ENCODE measurements at places on chromosomes 2 and 18. TPM values are rescaled to one million over a fixed set of nuclear protein-coding genes. Genes with fewer than 3 reads are reported as not detected.

SLC9A4 gene
- 0.10 TPM for total RNA-seq

SLC19A3 gene
- total RNA-seq, result 5.3 TPM

TMEM37 gene
- 3.1 TPM for total RNA-seq

ANO7 gene
- 0.10 TPM for total RNA-seq

TPO gene
- total RNA-seq, result 4.4 TPM

IL1RL2 gene
- total RNA-seq, result 2.8 TPM

VRK2 gene
- total RNA-seq, result 17.8 TPM

C1QL2 gene
- not detected for total RNA-seq

FSHR gene
- total RNA-seq, result not detected

DNA sequence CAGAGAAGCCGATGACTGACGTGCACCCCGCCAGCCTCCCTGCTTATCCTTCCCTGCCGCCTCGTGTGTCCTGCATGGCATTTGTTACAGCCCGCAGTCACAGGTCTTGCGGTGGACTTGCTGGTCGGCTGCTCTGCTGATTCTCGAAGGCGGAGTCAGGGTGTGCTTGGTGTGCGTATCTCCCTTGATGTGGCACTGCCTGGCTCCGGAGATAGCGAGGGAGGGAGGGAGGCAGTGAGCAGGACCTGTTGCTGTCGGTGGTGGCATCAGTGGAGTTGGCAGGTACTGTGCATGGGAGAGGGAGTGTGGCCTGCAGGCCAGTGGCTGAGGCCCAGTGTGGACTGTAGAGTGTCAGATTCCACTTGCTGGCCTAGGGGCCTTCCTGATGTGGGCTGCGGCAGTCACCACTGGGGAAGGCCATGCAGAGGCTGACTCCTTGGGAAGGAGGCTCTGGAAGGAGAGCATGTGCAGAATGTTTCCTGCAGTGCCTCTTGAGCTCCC lies 198.9 kb downstream of the AGAP1 start:
- no peak for DNase-seq

- DNase-seq, result peak; percentile 71
These were observed 109.4 kb downstream of the CERS6 start for GRCh38 chr2:168565512-168565911.

DNA sequence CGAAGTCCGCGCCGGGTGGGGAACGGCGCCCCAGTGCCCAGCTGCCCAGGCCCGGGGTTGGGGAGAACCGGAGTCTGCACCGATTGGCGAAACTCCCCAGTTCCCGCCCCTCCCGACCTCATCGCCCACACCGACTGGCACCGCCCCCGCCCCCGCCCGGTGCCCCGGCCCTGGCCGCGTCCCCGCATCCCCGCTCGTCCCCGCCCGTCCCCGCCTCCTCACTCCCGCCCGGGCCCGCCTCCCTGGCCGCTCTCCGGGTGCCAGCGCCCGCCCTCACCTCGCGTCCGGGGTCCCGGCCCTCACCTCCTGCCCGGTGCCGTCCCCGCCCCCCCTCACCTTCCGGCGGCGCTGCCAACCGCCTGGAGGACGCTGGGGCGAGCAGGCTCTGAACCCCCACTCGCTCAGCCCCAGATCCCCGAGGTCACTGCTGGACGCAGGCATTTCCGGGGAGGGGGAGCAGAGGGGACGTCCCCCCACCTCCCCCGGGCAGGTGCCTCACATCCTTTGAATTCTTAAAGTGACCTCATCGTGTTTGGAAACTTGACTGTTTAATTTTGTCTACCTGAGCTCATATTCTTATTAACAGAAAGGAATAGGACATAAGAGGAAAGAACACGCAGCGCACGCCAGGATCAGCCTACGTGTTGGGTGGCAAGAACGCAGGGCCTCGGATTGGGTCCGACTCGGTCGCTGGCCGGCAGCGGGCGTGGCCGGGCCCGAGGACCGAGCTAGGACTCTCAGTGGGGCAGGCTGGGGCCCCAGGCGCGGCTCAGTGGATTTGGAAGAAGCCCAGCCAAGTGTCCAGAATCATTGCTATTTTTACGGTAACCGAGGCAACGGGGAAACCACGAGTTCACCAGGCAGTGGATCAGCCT lies at the start of gene FAM110C:
Gene FAM110C (minus strand): TSS at position 35 of the 875 bp plus-strand sequence. CDS start 120 bp downstream, outside the sequence.
- DNase-seq, result peak; percentile 60

- no peak for DNase-seq
These were observed 205.0 kb downstream of the RAD51AP2 start for GRCh38 chr2:17313261-17313660.

DNA sequence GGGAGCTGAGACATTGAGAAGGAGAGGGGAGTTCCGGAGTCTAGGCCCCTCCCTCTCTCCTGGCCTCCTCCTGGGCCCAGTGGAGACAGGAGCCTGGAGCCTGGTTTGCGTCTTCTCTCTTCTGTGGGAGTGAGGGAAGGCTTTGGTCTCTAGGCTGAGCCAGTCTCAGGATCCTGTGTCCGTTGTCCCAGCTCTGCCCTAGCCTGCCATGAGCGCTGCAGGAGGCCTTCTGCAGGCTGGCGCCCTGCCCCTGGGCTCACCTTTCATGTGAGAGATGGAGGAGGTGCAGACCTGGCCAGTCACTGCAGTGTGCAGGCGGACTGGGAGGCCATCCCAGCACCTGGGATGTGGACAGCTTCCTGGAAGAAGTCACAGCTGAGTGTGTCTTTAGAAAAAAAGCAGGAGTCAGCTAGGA lies 8.7 kb downstream of the IMPA2 start:
- no peak for DNase-seq

GRCh38 chr2:119939915-119940314 lies 73.0 kb upstream of the EPB41L5 start:
- DNase-seq, result no peak

DNA sequence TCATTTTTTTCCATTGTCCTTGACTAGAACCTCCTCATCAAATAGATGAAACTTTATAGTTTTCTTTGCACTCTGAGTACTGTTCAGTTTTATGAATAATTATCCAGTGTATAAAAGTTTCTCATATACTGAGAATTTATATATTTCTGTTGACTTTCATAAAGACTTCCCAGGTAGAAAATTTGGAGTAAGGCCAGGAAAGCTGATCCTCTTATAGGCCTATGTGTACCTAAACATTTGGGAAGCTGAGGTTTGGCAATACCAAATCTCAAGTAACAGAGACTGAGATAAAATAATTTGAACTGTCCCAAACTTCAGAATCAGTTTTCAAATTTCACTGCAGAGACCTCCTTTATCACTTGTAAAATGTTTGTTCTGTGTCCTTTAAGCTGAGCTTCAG lies 43.4 kb downstream of the CCDC102B start:
- DNase-seq, result no peak

DNA sequence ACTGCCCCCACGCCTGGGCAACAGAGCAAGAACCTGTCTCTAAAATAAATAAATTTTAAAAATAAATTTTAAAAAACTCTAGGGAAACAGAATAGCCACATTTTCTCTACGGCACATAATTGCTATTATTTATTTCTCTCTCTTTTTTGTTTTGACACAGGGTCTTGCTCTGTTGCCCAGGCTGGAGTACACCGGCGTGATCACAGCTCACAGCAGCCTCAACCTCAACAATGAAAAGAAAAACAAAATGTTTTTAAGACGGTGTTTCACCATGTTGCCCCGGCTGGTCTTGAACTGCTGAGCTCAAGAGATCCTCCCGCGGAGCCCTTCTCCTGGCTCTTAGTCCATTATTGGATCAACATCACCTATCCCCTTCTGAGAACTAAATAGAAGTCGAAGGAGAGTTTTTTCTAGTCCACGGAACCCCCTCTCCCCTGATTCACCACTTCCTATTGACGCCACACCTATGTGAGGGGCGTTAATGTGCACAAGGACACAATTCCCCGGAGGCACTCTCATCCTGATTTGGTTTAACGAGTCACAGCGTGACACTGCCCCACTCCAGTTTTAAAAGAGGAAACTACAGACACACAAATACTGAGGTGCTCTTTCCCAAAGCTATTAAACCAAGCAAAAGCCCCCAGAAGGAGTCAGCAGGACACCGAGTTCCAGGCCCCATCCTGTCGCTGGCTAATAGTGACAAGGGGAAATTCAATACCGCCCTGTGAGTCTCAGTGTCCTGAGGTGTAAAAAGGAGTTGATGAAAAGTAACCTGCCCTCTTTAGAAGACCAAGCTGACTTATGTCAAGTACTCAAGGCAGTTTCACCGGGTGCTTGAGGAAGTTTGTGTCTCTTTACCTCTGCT lies 1.1 kb downstream of the NPC1 start:
- DNase-seq, result peak; percentile 35

DNA sequence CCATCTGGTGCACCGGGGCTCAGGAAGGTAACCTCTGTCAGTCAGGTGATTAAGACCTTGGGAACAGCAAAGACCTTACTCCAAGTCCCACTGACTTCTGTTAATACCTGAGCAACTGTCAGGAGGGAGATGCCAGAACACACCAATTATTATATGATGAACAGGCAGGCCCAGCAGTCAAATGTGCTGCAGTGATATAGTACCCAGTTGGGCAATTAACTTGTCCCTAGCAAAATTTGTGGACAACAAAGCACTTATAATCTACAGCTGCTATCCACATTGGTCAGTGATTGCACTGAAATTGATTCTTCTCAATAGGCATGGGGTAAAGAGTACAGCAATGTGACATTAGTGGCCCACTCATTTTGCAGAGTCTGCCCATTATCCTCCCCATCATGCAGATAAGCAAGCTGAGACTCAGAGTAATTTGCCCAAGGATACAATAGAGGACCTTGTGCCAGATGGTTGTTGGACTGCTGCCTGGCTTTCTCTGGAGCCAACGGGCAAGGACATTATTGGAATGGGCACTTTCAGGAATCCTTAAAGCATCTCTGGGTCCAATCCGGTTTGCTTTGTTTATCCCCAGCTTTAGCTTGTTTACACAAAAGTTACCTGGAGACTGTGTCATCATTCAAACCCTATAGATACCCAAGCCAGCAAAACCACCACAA lies 147.6 kb downstream of the CCBE1 start:
- peak; percentile 84 for DNase-seq

GRCh38 chr2:240646176-240646899 lies 21.1 kb downstream of the GPR35 start:
- DNase-seq, result no peak

DNA sequence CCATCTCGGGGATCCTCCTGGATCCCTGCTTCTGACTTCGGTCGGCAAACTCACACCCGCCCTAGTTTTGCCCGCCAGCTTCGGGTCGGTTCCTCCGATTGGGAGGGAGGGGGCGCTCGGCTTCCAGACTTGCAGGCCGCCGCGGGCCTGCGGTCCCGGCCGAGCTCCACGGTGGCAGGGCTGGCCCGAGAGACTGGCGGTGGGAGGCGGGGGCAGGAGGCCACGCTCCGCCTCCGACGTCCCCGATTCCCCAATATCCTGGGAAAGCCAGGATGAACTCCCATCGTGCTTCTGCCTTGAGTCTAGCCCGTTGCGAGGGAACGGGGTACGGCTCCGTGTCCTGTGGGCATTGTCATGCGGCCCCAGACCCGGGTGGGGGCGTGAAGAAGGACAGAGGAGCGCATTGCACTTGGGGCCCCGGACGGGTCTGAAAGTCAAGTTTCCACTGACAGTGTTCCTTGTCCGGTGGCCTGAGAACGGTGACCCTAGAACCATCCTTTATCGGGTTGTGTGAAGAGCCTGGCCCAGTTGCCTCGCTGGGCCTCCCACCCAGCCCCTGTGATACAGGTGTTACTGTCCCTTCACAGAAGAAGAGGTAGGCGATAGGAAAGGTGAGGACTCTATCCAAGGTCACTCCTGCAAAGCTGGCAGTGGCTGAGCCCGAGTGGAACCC lies 2.4 kb upstream of the INHBB start:
- peak; percentile 89 for DNase-seq

GRCh38 chr2:102387763-102388546 lies 32.4 kb downstream of the IL18R1 start:
- DNase-seq, result no peak

DNA sequence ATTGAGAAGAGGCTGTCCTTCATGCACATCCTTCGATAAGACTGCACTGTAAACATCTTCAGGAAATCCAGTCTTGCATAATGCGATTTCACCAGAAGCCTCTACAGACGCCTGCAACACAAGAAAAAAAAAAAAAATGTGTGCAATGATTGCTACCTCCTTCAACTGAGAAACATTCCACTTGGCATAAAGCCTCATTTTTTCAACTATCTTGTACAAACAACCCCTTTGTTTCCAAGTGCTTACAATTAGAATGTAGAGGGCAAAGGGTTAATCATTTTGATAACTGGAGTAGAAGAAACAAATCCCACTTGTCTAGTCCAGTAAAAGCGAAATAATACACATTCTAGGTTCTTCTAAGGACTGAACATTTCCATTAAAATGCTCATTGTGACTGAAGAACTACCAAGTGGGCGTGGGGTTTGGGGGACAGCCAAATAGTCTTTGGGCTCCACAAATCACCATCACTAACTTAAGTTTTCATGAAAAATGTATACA lies 29.2 kb downstream of the CDH2 start:
- peak; percentile 13 for DNase-seq

- DNase-seq, result no peak
These were observed 507.1 kb upstream of the ID2 start for GRCh38 chr2:8174641-8175257.

- no peak for DNase-seq
These were observed 42.1 kb downstream of the CAPN13 start for GRCh38 chr2:30765191-30765590.

- no peak for DNase-seq
These were observed 2.7 kb upstream of the GKN1 start for GRCh38 chr2:68971591-68972231.

- DNase-seq, result no peak
These were observed 44.5 kb downstream of the SH3BP4 start for GRCh38 chr2:234996069-234996940.

- DNase-seq, result no peak
These were observed 58.5 kb upstream of the MAP4K4 start for GRCh38 chr2:101638817-101639605.

- no peak for DNase-seq
These were observed 19.4 kb downstream of the ITGB1BP1 start for GRCh38 chr2:9403924-9404323.

DNA sequence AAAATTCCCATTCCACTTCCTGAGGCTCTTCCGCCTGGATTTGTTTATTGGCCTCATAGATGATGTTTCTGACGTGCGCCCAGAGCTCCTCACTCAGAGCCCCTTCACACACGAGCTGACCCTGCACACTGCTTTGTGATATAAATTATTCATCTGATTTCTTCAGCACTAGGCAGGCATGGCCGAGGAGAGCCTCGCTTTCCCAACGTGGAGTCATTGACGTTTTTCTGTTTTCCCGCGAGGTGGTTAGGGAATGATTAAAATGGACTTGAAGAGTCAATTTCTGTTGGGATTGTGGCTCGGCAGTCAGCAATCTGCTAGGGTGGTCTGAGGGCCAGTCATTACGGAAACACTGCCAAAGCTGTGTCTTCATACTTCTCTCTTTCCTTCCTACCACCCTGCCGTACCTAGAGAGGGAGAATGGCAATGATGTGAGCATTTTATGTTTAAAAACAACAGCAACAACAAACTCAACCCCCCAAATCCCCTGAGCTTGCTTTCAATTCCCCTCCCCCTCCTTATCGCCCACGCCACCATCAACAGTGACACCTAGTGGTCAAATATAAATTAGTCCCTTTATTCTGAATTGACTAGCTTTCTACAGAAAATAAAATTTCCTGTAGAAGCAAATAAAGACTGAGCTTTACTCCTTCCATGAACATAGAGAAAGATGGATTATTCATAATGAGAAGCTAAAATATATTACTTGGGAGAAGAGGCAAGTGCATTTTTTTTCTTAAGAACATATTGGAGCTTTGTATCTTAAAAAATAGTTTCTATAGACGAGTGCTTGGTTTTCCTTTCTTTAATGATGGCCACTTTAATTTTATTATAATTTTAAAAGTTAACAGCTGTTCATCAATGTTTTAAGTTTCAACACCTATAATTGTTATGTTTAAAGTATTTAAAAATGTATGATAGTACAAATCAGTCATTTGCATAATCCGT lies 285.1 kb downstream of the MTX2 start:
- peak; percentile 91 for DNase-seq

Measured in tongue (tissue), 3 donors.